ENCODE measurements at places on chromosomes 4 and X. TPM values are rescaled to one million over a fixed set of nuclear protein-coding genes. Genes with fewer than 3 reads are reported as not detected.

DNA sequence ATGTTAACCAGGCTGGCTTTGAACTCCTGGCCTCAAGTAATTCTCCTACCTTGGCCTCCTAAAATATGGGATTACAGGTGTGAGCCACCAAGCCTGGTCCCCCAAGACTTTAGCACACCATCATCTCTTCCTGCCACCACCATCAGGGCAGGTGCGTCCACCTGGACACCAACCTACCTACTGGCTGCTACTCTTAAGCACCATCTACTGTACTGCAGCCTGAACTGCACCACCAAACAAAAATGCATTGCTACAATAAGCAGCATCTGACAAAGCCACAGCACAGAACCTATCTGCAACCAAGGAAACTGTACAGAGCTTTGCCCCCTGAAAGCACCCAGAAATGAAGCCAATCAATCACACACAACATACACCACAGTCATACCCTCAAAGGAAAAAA lies 139.7 kb downstream of the EFHC2 start:
- no peak for DNase-seq

GRCh38 chr4:47642985-47643760 lies 158.1 kb downstream of the ATP10D start:
- DNase-seq: no peak

GRCh38 chrX:70592091-70592490 lies 147.5 kb downstream of the DLG3 start:
- DNase-seq: no peak

- no peak for DNase-seq
Observed at GRCh38 chr4:139242511-139243051, 37.4 kb downstream of the MGARP start.

GRCh38 chrX:1389181-1389992 lies 2.5 kb downstream of the SLC25A6 start:
- no peak for DNase-seq

The TGIF2LX gene
- total RNA-seq: not detected

DNA sequence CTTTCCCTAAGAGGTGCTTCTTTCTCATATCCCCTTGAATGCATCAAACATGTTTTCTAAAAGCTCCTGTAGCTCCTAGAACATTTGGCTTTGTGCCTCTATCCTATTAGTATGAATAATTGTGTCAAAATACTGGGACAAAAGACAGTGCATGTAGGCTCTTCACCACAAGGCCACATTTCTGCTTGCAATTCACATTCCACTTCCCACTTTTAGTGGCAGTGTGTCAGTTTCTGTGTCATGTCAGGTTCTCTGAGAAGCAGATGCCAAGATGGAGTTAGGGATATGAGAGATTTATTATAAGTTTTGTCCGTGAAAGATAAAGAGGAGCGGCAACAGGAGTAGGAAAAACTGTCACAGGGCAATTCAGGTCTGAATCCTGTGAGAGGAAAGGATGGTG lies 61.3 kb upstream of the GPRIN3 start:
- no peak for DNase-seq

- DNase-seq: no peak
Observed at GRCh38 chr4:15930314-15930713, 8.2 kb downstream of the FGFBP1 start.

The TAF7L gene
- total RNA-seq: not detected

The TREX2 gene
- 1.3 TPM for total RNA-seq

The VCX2 gene
- not detected for total RNA-seq

DNA sequence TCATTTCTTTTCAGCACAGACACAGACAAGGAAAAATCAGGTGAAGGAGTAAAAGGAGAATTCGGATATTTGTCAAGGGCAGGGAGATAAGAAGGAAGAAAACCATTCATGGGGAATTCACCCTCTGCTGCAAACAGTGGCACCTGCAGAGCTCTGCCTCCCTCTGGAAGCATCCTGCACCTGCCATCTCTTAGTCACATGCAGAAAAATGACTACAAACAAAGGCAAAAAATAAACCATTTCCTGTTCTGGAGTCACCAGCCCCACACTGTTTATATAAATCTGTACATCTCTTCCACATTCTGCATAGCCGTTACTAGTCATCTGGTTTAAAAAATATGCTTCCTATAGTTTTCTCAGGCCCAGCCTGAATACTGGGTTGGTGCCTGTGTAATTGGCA lies 205.3 kb downstream of the ARAP2 start:
- DNase-seq: no peak

DNA sequence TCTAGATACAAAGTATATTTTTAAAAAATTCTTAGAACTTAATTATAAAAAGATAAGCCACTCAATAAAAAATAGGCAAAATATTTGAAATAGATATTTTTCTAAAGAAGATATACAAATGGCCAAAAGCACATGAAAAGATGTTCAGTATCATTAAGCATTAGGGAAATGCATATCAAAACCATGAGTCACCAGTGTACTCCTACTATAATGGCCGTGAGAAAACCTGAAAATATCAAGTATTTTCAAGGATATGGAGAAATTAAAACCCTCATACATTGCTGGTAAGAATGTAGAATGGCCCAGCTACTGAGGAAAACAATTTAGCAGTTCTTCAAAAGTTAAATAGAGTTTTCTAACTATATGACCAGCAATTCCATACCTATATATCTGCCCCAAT lies 337.9 kb downstream of the CAMK2D start:
- no peak for DNase-seq

DNA sequence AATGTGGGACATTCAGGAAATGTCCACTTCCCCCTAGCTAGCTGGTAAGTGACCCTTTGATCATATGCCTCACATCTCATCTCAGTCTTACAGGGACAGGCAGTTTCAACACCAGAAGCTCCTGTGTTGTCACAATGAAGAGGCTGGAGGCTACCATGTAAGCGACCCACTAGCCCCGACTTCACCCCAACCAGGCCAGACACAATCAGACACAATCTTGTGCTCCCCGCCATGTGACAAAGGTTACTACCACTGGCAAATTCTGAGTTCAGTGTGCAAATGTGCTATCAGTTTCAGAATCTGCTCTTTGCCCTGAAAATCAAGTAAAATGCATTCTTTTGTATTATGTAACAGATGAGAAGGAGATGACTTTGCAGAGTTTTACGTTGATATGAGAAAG lies 56.9 kb upstream of the STS start:
- DNase-seq: no peak

The NUDT11 gene
- 41.6 TPM for total RNA-seq

DNA sequence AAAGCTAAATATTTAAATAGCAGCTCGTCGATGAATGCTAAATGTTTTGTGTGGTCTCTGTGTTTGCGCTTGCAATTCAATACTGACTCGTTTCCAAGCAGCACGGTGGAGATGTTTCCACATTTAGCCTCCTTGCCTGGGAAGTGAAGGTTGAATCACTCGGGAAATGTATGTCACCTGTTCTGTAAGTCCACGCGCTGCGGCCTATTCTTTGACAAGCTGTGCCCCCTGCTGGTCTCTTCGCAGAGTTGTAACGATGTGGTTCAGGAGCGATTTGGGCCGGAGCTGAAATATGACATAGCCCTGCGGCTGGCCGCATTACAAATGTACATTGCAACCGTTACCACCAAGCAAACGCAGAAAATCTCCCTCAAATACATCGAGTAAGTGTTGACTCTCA lies 89.6 kb upstream of the PRPS2 start:
- peak; percentile 0 for DNase-seq

The MND1 gene
- total RNA-seq: 5.3 TPM

The ATOH1 gene
- total RNA-seq: 6.3 TPM

The LGI2 gene
- total RNA-seq: 5.5 TPM

DNA sequence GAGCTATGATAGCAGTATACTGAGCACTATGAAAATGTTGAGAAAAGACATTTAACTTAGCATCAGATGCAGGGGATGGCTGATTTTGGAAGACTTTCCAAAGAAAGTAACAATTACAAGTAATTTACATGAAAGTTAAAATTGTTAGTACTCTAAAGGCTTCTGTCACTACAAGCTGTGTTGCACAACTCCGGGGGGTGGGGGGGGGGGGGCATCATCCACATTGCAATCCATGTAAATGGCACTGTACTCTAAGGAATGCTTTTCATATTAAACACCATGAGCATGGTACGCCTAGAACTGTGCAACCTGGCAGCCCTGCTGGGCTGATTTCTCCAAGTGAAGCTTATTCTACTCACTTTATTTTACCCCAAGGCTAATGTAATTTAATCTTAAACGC lies 363.4 kb downstream of the TMA16 start:
- no peak for DNase-seq

- no peak for DNase-seq
Observed at GRCh38 chr4:19722404-19722803, 529.3 kb upstream of the SLIT2 start.

DNA sequence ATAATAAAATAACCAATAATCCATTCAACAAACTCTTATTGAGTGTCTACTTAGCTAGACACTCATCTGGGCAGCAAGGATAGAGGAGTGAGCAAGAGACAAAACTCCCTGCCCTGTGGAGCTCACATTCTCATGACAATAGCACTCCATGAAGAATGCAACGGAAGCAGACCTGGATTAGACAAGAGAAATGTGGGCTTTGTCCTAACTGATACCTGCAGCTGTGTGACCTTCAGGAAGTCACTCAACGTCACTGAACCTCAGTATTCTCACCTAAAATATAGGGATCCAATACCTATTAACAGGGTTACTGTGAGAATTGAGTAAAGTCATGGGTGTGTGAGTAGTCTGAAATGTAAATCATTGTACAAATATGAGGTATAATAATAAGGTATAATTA lies 61.2 kb downstream of the NDNF start:
- no peak for DNase-seq

- DNase-seq: no peak
Observed at GRCh38 chrX:3699821-3700381, 13.5 kb downstream of the PRKX start.

The F8A2 gene
- total RNA-seq: not detected

The TBC1D8B gene
- 1.6 TPM for total RNA-seq

DNA sequence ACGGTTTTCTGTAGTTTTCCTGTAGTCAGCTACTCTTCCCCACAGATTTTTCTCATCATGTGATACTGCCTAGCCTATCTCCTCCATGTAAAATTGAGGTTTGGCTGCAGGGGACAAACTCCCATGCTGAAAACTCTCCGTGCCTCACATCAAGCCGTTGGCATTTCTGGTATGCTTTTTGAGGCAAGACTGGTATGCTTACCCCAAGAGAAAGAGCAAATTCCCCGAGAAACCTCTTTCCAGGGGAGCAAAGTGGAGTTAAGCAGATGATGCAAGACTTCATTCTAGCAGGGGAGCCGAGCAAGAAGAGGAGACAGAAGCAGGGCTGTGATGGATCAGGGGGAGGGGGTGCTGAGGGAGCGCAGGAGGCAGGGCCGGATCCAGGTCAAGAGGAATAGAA lies 4.8 kb downstream of the SOWAHD start:
- DNase-seq: no peak

DNA sequence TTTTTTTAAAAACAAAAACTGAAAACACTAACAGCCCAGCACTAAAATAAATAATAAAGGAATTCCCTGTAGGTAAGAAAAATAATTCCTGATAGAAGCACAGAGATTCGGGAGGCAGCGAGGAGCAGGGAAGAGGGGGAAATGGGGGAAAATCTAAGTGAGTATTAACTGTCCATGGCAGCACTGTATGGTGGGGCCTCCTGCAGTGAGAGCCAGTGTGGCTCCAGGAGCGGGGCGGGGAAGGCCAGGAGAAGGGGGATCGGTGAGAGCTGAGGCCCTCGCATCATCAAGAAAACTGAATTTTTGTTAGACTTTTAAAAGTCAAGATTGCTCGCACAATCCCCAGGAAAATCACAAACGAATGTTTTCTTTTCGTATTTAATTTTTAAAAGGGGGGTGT lies 14.1 kb downstream of the RNF212 start:
- no peak for DNase-seq

GRCh38 chr4:30956916-30957315 lies 236.7 kb downstream of the PCDH7 start:
- DNase-seq: no peak

GRCh38 chrX:57929373-57929772 lies 19.1 kb upstream of the ZXDA start:
- peak; percentile 4 for DNase-seq

DNA sequence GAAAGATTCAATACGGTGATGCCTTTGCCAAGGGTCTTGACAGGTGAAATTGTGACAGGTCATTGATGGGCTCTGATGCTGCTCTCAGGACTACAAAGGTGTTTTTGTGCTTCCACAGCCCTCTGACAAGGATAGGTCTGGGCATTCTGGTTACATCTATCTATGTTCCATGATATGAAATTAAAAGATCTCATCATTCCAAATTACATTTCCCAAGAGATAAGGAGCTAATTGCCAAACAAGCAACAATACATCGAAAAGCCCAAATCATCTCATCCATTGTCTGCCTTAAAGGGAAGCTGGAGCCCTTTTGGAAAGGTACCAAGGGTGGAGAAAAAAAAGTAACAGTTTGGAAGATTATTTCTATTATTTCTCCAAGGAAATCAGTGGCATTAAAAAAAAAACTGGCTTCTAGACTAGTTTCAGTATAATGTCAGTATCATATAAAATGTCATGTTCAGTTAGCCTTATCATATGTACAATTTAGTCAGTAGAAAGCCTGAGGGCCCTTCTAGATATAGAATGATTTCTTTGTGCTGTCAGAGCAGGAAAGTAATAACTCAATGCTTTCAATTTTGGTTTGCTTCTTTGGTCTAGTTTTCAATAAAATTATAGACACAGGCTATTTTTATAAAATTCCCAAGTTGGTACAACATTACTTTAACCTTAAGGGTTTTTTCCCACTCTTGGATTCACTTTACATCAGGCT lies 224.5 kb upstream of the GPRIN3 start:
- no peak for DNase-seq

- no peak for DNase-seq
Observed at GRCh38 chrX:133399411-133399810, 15.9 kb downstream of the GPC4 start.

GRCh38 chrX:124540474-124540873 lies 194.1 kb downstream of the SH2D1A start:
- DNase-seq: no peak

The UGT8 gene
- 11.3 TPM for total RNA-seq

GRCh38 chr4:184471881-184472613 lies 2.3 kb downstream of the IRF2 start:
- DNase-seq: no peak

DNA sequence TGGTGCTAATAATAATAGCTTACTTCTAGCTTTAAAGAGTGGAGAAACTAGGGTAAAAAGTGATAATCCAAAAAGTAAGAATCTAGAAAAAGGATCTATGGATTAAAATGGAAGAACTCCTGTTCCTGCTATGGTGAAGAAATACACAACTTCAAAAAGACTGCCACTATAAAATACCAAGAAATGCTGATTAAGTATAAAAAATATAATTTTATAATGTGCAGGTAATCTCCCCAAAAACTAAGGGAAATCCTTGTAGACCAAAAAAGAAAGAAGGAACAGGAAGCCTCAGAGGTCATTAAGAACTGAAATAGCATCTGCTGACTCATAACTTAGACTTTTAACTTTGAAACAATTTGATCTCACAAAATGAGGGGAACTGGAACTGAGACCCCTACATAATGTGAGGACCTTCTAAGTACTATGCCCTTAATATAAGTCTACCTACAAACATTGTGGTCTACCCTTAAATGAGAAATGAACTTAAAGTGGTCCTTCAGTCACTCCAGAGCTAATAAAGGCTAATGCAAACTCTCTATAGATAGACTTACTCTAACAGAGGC lies 50.6 kb upstream of the SRPX start:
- no peak for DNase-seq

GRCh38 chr4:174713821-174714220 lies 115.2 kb downstream of the GLRA3 start:
- DNase-seq: no peak

The TBC1D9 gene
- total RNA-seq: 95.7 TPM

The TMEM47 gene
- total RNA-seq: 48.0 TPM

Data from cerebellum (tissue), 4 donors.